Right kidney (tissue), 9 donors: ENCODE measurements at places on chromosomes 1 and 21.
A peak's percentile ranks its signal among the peaks of the same experiment; 100 is the strongest.

- peak; percentile 74 for DNase-seq
These were observed at the start of the genes PLA2G2C and UBXN10 for GRCh38 chr1:20185834-20186782. Gene PLA2G2C, minus strand, starts transcription at chr1:20186518. Its CDS starts 9,155 bp downstream, at chr1:20177363. Gene UBXN10, plus strand, starts transcription at chr1:20186096. Its CDS starts 4,466 bp downstream, at chr1:20190562.

DNA sequence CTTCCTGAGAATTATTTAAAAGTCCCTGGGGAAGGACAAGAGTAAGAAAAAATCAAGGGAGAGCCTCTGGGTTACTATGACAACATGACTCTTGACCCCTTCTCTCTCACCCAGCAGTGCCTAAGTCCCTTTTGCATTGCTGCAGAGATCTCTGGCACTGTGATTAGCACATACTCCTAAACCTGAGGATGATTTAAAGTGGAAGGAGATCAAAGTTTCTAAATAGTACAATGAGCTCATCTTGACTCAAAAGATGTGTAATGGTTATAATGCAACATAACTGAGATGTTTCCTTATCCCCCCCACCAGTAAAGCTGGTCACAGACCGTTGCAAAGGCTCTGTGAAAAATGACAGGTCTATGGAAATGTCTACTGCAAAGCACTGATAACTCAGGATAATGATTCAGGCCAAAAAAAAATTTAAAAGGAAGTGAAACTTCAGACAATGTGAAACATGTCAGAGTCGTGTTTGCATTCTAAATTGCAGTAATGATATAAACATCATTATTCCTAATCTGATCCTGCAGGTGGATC, 519.2 kb downstream of the KIF26B start:
- no peak for DNase-seq

- no peak for DNase-seq
These were observed 827 bp upstream of the URB1 start for GRCh38 chr21:32393677-32394001.

DNA sequence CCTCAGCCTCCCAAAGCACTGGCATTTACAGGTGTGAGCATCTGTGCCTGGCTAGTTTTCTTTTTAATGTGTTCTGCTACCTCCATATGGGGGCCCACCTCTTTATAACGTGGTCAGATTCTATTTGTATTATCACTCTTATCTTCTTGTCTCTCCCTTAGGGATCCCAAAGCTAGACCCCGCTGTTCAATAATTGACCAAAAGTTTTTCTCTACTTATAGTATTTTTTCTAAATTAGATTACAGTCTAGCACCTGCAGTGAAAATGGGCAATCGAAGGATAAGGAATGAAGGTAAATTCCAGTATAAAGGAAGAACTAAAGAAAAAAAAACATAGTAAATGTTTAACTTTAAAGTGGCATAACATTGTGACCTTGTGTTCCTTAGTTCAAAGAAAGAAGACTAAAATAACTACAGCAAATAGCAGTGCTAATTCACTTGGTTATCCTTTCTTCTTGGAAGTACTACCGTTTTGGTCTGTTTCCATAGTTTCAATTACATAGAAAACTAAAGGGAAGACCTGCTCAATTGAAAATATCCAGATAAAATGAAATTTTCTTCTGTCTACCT, 24.1 kb downstream of the NFYC start:
- no peak for DNase-seq

DNA sequence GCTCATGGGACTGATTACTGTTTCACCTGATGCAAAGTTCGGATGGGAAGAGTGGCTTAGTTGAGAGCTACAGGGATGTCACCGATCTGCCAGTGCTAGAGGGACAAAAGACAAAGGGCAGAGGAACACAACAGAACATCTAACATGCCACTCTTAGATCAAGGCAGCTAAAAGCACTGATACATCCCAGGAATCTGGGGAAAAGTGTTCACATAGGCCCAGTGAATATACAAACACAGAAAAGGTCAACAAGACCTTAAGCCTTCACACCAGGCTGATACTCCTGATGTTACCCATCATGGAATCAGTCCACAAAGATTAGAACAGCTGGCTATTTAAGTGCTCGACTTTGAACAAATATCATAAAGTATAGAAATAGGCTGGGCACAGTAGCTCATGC, 163.2 kb downstream of the EIF4G3 start:
- DNase-seq, result no peak

GRCh38 chr1:180135535-180135934, 19.1 kb upstream of the QSOX1 start:
- no peak for DNase-seq

DNA sequence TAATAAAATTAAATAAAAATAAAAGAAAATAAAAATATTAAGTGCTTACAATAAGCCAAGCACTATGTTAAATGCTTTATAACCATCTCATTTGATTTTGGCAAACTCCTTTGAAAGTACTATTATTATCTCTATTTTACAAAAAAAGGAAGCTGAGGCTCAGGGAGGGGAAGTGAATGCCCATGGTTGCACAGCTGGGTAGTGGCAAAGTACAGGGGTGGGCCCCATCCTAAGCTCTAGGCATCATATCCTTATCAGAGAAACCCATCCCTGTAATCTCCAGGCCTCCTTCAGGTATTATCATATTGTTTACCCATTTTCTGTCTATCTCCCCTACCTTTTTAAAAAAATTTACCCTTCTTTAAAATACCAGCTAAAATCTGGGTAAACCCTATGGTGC, 2.3 kb upstream of the MED18 start:
- DNase-seq, result no peak

GRCh38 chr1:204711947-204712701, 26.6 kb upstream of the LRRN2 start:
- peak; percentile 31 for DNase-seq

- no peak for DNase-seq
These were observed 3.9 kb downstream of the SH2D5 start for GRCh38 chr1:20728371-20729154.

GRCh38 chr1:248686815-248687214, 15.8 kb downstream of the OR14I1 start:
- no peak for DNase-seq

DNA sequence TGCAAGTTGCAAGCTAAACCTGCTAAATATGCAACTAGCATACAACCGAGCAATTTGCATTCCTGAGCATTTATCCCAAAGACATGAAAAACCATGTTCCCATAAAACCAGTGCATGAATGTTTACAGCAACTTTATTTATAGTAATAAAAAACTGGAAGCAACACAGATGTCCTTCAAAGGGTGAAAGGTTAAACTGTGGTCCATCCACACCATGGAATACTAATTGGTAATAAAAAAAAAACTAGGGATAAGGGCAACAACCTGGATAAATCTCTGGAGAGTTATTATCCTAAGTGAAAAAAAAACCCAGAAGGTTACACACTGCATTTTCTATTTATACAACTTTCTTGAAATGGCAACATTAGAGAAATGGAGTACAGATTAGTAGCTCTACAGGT, 474.1 kb downstream of the SMYD3 start:
- no peak for DNase-seq

GRCh38 chr1:31373056-31373896, at the start of gene FABP3:
Gene FABP3, minus strand, starts transcription at chr1:31373076. Its CDS starts 62 bp downstream, at chr1:31373014.
- peak; percentile 81 for DNase-seq

- DNase-seq, result no peak
These were observed 14.7 kb downstream of the KIF21B start for GRCh38 chr1:201008666-201009360.

- DNase-seq, result no peak
These were observed 52.1 kb downstream of the OBSCN start for GRCh38 chr1:228259951-228260350.

DNA sequence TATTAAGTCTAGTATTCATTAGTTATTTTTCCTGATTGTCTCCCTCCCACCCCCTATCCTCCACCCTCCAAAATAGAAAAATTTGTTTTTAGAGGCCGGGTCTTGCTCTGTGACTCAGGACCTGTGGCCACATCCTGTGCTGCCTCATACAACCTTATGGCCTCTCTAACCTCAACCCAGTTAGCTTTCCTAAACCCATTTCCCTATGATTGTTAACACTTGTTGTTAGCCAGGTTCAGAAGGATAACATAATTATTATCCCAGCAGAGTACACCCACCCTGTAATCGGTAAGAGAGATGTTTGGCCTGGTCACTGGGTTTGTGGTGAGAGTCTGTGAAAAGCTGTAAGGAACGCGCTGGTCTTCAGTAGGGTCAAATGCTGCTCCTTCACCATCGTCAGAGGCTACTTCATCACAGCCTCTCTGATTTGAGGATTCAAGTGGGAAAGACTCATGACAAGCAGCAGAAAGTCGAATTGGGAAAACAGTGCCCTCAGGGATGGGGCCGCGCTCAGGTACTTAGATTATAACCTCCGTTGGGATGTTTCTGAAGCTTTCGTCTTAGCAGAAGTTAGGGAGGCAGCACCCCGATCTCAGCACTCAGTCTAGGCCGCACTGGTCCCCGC, 35.9 kb upstream of the HMGN1 start:
- no peak for DNase-seq
